ENCODE measurements at places on chromosomes 13 and 19.

GRCh38 chr13:69948016-69948415 lies 159.6 kb upstream of the ATXN8OS start:
- no peak for DNase-seq

GRCh38 chr19:55632463-55632834 lies 8.1 kb upstream of the ZNF784 start:
- peak; percentile 93 for DNase-seq

- DNase-seq = no peak
Observed at GRCh38 chr13:46361276-46361934, 25.6 kb downstream of the RUBCNL start.

DNA sequence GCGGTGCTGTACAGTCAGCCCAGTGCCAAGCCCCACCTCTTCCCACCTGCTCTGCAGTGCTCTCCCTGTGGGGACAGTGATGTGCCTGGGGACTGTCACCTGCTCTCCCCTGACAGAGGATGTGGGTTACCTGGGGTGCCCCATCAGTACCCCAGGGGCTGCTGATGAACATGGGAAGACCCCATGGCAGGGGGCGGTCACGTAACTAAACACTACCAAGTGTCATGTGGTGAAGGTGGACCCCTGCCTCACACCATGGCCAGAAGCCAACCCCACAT lies 12.7 kb downstream of the KDM4B start:
- no peak for DNase-seq

DNA sequence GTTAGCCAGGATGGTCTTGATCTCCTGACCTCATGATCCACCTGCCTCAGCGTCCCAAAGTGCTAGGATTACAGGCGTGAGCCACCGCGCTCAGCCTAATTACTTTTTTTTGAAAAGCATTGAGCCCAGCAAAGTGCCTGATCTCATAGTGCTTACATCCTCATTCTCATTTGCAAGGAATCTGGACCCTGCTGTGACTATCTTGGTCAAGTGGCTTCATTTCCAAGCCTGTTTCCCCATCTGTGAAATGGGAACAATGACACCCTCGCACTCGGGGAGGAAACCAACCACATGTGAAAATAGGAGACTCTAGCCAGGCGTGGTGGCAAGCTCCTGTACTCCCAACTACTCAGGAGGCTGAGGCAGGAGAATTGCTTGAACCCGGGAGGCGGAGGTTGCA lies 1.6 kb upstream of the PLEKHA4 start:
- no peak for DNase-seq

- peak; percentile 26 for DNase-seq
Observed at GRCh38 chr19:55082020-55082851, 6.6 kb downstream of the EPS8L1 start.

DNA sequence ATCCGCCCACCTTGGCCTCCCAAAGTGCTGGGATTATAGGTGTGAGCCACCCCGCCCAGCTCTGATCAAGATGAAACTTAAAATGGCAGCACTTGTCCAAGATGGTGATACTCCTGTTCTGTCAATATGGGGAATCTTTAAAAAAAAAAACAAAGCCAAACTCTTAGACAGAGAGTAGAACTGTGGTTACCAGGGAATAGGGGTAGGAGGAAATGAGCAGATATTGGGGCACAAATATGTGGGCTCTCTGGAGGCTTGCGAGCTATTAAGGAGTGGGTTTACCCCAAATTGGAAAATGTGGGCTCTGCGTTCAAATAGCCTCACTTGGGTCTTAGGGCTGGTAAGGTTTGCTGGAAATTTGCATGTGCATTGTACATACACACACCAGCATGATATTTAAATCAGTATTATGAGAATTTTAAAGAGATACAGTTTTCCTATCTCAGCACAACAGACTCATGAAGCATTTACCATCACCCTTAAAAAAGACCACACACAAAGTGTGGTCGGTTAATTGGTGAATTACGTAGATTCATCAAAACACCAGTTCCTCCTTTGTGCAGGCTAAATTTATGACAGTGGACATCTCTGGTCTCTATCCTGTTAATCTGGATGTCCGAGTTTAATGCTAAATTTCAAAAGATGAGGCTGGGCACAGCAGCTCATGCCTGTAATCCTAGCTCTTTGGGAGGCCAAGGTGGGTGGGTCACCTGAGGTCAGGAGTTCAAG lies 11.3 kb downstream of the CD70 start:
- DNase-seq = no peak

DNA sequence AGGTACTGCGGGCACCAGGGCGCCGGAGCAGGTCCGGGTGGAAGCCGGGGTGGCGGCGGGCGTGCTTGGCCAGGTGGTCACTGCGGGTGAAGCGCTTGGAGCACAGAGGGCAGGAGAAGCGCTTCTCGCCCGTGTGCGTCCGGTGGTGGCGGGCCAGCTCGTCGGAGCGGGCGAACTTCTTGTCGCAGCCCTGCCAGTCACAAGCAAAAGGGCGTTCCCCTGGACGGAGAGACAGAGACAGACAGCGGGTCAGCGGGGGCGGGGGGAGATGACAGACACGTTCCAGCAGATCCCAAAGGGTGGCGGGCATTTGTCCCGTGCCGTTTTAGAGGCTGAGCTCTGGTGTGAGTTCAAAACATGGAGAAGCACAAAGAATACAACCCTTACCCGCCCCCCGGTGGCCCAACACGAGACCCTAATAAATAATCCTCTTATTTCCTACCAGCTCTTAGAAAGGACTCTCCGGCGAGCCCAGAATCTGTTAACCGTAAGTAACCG lies 6.3 kb upstream of the REXO1 start:
- no peak for DNase-seq

GRCh38 chr19:44907613-44908012 lies 2.0 kb downstream of the APOE start:
- DNase-seq = no peak

GRCh38 chr13:39862900-39863299 lies 207.4 kb downstream of the COG6 start:
- no peak for DNase-seq

GRCh38 chr13:23466144-23467002 lies 32.9 kb upstream of the SACS start:
- peak; percentile 67 for DNase-seq

DNA sequence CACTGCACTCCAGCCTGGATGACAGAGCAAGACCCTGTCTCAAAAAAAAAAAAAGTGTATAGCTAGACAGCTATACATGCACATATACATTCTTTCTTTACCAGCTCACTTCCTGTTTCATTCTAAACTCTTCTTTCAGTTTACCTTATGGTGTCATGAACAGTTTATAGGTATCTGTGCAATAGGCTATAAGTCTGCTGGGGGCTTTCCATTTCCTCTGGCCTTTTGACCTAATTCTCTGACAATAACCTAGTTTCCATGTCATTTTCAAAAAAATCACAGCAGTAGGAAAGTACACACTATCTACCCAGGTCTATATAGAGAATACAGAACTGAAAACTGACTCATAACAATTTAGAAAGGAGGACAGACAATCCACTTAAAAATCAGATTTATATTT lies 24.4 kb upstream of the URAD start:
- no peak for DNase-seq

DNA sequence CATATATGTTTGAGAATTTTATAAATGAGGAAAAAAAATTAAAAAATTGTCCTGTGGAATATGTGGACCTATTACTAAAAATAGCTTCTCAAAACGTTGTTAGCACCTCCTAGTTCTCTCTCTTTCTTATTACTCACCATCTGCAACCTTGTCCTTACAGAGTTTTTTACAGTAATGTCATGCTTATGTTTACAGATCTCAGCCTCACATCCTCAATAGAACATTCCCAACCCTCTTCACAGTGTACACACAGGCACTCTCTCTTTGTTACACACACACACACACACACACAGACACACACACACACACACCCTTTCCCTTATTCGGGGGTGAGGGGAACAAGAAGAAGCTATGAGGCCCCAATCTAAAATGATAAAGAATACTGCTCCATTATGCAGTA lies 197.7 kb downstream of the SLITRK6 start:
- no peak for DNase-seq

GRCh38 chr19:56120371-56121179 lies 520 bp downstream of the ZNF787 start:
- DNase-seq = peak; percentile 83

- no peak for DNase-seq
Observed at GRCh38 chr13:113421673-113422270, 31.5 kb downstream of the ADPRHL1 start.

GRCh38 chr13:20415694-20416107 lies 110.0 kb downstream of the CRYL1 start:
- DNase-seq = no peak

GRCh38 chr13:63088226-63088625 lies 1672.6 kb upstream of the PCDH20 start:
- DNase-seq = no peak

DNA sequence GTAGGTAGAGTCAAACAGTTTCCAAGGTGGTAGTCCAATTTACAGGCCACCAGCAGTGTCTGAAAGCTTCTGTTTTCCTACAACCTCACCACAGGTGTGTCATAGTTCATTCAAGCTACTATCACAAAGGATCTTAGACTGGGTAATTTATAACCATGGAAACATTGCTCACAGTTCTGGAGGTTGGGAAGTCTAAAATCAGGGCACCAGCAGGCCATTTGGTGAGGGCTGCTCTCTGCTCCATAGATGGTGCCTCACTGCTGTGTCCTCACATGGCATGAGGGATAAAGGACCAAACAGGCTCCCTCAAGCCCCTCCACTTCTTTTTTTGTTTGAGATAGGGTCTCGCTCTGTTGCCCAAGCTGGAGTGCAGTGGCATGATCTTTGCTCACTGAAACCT lies 60.6 kb downstream of the ING1 start:
- no peak for DNase-seq

Data from CD4-positive, alpha-beta T cell treated with Interleukin-17A for 4 hours (primary cell).